ENCODE measurements at places on chromosomes 12 and 14. TPM values are rescaled to one million over a fixed set of nuclear protein-coding genes. Genes with fewer than 3 reads are reported as not detected.
A peak's percentile ranks its signal among the peaks of the same experiment; 100 is the strongest.

DNA sequence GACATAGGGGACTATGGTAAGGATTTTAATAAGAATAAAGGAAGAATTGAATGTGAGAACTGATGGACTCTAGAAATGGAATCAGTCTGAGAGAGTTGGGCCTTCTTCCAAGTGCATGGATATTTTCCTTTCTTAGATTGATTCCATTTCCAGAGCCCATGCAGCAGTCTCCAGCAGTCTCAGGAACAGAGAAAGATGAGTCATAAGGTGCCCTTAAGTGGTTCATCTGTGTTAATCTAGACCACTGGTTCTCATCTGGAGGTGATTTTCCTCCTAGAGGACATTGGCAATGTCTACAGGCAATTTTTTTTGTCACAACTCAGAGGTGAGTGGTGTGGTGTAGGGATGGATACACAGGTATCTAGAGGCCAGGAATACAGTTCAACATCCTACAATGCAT, 25.9 kb downstream of the TRIM9 start:
- H3K27me3 ChIP-seq = no peaks in the 10 kb centered on the region
- no peak overlapping the region for H3K4me3 ChIP-seq
- no peaks in the 10 kb centered on the region for H3K36me3 ChIP-seq
- no peaks in the 10 kb centered on the region for H3K4me1 ChIP-seq
- DNase-seq = no peak

DNA sequence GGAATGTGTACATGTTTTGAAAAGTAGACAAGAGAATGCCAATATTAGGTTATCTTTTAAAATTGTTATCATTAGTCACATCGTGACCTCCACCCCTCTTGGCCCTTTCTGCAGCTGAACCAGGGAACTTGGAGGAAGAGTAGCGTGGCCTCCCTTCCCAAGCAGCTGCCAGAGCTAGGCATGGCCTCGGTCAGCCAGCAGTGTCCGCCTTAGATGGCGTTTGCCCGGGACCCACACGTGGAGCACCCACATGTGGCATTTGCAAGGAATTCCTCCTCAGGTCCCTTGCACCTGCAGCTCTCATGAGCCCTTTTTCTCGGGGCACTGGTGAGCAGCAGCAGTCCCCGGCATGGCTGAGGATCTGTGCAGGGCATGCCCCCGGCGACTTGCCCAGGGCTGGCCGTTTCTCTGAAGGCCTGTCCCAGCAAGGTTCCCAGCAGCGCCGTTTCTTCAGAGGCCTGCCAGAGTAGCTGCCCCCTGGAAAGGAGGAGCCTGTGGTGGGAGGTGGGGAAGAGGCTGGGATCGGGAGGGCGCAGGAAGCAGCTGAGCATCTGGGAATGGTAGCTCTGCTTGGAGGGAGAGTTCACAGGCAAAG, 10.8 kb downstream of the JDP2 start:
- DNase-seq = no peak
- no peaks in the 10 kb centered on the region for H3K36me3 ChIP-seq
- H3K27ac ChIP-seq = no peak overlapping the region

DNA sequence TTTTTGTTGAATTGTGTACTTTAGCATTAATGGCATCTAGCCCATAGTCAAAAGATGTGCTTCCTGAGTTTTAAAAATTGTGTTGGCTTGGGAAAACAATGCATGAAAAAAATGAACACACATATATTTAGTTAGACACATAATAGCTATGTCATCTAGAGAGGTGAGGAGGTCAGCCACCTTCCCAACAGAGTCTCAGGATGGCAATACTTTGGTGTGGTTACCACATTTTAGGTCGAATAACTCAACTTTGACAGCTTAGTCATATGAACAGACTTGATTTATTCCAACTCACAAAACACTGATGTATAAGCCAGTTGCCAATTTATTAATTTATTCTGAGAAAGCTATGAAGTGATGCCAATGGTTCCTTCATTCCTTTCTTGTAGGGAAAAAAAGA, 114.0 kb downstream of the ETNK1 start:
- H3K4me3 ChIP-seq = no peak overlapping the region
- H3K4me1 ChIP-seq = no peaks in the 10 kb centered on the region
- 0 out of 2 replicates have a peak, but pooled peaks cover 10% of the 10 kb centered on the region for H3K27me3 ChIP-seq

- H3K4me1 ChIP-seq = peaks cover 30% of the 10 kb centered on the region
- H3K27ac ChIP-seq = 0 out of 2 replicates have a peak overlapping the region, but pooled peaks have one; percentile 20
- H3K4me3 ChIP-seq = peak overlapping the region; percentile 69
- DNase-seq = no peak
- H3K27me3 ChIP-seq = no peaks in the 10 kb centered on the region
Measured at GRCh38 chr14:92513966-92514843, 624 bp downstream of the RIN3 start.

COQ6 gene
- total RNA-seq = 40.3 TPM

SMCO2 gene
- 1.7 TPM for total RNA-seq

GRCh38 chr12:129530984-129531383, 372.8 kb downstream of the TMEM132D start:
- H3K27ac ChIP-seq = no peak overlapping the region
- DNase-seq = peak; percentile 19
- H3K4me1 ChIP-seq = no peaks in the 10 kb centered on the region
- no peaks in the 10 kb centered on the region for H3K36me3 ChIP-seq
- H3K4me3 ChIP-seq = no peak overlapping the region
- H3K27me3 ChIP-seq = 0 out of 2 replicates have a peak, but pooled peaks cover 4% of the 10 kb centered on the region

CD163L1 gene
- total RNA-seq = 0.35 TPM

DNA sequence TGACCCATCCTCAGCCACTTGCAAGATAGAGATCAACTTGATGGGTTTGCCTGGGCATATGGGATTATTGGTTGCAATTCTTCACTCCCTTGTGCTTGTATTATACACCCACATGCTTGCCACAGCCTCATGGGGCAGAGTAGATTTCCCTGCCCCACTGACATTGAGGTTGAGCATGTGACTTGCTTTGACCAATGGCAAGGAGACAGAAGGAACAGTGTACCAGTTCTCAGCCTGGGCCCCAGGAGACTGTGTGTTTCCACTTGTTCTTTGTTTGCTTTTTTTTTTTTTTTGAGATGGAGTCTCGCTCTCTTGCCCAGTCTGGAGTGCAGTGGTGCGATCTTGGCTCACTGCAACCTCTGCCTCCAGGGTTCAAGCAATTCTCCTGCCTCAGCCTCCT, 31.8 kb downstream of the CALM1 start:
- no peaks in the 10 kb centered on the region for H3K4me1 ChIP-seq
- no peak for DNase-seq
- no peaks in the 10 kb centered on the region for H3K36me3 ChIP-seq
- H3K4me3 ChIP-seq = no peak overlapping the region
- H3K27me3 ChIP-seq = no peaks in the 10 kb centered on the region

All from PC-3 (cell line).